ENCODE measurements at places on chromosomes 4 and X.
A peak's percentile ranks its signal among the peaks of the same experiment; 100 is the strongest.

DNA sequence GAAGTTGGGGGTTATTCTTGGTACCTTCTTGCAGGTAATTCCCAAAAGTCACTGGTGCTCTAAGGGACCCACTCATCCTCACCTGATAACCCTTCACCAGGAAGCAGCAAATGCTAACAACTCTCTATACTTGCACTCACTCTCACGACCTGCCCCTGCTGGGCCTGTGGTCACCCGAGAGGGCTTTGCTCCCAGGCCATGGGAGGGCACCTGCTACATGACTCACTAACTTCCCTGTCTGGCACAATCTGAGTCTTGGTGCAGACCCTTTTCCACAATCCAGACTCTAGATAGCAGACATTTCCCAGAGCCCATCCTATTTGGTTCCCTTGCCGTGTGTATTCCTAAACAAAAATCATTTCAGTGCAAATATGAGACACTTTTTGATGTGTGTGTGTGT is 403.8 kb upstream of the FAT1 start:
- no peak for DNase-seq

- DNase-seq = no peak
These were observed 237.4 kb downstream of the CAMK2D start for GRCh38 chr4:113524096-113524495.

GRCh38 chr4:94406668-94407437 is 44.9 kb upstream of the PDLIM5 start:
- peak; percentile 22 for DNase-seq

GRCh38 chrX:53714580-53715345 is 28.2 kb upstream of the HUWE1 start:
- DNase-seq = peak; percentile 33

- no peak for DNase-seq
These were observed 2159.7 kb downstream of the PCDH7 start for GRCh38 chr4:32879913-32880312.

DNA sequence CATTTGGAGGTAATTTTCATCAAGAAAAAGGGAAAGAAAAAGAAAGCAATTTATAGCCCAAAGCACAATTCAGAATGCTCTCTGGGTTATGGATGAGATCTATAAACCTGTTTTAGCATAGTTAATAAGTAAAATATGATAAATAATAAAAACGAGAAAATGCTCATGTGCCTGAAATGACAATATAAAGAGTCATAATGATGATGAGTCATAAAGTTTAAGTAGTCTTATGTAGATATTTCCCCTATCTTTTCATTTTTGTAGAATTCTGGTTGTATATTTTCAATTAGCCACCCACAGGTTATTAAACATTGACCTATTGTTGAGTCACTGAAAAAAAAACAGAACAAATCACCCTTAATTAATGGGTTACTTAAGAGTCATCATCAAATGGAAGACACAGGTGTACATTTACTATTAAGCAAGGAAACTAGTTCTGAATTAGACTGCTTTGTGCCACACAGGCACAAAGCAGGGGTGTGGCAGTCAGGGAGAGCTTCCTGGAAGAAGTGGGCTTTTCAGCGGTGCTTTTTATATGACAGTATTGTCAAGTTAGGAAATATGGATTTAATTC is 29.3 kb downstream of the BEND4 start:
- DNase-seq = no peak

DNA sequence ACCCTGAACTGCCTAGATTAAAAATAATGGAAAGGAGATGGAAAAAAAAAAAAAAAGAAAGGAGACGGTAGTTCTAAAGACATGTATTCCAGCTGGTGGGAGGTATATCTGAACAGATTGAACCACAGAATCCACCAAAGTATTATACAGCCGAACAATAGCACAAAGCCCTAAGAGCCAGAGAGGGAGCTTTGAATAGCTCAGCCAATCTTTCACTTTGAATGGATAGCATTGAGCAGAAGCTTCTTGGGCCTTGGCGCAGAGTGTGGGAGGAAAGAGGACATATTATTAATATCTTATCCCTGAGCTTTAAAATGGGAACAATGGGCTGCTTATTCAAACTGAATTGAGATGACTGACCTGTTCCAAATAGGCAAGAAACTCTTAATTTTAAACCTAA is 147.8 kb upstream of the PAQR3 start:
- DNase-seq = no peak

DNA sequence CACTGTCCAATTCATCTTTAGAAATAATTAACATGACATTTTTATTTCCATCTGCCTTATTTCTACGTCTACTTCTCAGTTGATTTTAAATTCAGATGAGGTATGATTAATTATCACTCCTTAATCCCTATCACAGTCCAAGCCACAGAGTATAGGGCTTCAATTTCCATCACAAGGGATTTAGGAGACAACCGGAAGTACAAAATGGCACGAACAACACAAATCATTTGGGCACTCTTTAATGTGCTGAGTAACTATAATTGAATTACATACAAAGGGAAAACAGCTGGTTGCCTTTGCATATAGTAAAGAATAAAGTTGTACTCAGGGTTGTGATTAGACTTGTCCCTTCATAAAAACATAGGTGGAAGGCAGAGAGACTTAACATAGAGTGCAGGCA is 290.4 kb upstream of the MAGEB16 start:
- no peak for DNase-seq

- no peak for DNase-seq
These were observed 169.4 kb upstream of the NAP1L5 start for GRCh38 chr4:88866862-88867550.

DNA sequence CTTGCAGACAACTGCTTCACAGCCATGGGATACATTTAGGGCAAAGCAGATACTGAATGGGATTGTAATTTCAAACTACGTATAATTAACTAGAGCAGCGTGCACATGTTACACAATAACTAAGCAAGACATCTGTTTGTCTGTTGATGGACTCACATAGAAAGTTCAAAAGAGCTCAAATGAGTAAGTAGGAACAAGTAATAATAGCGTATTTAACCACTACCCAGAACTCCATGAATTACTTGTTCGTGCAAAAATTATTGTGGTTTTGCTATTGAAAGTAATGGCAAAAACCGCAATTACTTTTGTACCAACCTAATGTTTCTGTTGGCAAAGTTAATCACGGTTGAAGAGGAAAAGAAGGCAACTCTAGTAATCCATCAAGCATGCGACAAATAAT is 825.4 kb downstream of the PCDH18 start:
- DNase-seq = no peak

DNA sequence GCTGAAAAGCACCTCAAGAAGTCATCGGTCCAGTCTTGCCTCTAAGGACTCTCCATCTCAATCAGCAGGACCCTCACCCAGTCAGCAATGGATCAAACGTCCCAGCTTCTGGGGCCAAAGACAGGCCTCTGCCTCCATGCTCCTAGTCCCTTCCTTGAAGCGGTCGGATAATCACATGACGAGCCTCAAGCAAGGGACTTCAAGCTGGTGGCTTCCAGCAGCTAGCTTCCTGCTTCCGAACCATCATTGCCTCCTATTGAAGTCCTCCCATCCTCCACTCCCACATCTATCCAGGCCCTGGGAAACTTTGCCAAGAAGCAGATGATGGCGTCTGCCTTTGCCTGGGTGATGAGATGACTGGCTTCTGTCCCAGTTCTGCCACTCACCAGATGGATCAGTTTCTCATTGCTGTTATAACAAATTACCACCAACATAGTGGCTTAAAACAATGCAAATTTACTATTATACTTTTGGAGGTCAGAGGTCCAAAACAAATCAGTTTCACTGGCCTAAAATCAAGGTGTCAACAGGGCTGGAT is 135.2 kb upstream of the MAMLD1 start:
- DNase-seq = no peak

DNA sequence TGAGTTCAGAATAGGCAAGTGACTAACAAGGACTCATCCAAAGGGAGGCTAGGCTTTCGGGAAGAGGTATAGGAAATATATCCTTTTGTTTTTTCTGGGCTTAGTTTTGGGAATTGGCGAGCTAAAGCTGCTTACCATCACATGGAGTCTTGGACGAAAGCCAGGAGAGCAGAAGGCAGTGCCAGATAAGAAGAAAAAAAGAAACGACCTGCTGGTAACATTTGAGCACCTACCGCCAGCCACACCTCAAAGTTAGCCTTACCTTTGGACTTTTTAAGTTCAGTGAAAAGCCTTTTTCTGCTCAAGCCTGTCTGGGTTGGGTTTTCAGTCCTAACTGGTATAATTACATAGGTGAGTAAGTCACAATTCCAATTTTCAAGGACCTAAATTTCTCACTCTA is 85.1 kb upstream of the LCORL start:
- DNase-seq = no peak

DNA sequence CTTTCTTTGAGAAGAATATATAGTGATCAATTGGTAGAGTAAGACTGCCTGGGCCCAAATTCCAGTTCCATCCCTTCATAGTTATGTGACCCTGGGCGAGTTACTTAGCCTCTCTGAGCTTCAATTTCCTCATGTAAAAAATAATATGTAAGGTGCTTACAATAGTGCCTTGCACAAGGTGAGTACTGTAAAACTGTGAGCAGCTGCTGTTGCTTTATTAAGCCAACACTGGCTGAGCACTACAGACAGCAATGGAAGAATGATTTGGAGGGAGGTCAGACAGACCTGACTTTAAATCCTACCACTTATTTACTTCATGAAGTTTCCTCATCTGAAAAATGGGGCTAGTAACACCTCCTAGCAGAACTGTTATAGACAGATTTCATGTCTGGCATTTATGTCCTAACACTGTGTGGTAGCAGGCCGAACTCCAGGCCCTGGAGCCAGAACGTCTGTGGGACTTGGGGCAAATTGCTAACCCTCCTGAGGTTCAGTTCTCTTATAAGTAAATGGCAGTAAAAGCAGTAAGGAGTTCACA is 53.8 kb downstream of the RNF150 start:
- no peak for DNase-seq

- no peak for DNase-seq
These were observed 81.7 kb downstream of the PCDH19 start for GRCh38 chrX:100328351-100328750.

DNA sequence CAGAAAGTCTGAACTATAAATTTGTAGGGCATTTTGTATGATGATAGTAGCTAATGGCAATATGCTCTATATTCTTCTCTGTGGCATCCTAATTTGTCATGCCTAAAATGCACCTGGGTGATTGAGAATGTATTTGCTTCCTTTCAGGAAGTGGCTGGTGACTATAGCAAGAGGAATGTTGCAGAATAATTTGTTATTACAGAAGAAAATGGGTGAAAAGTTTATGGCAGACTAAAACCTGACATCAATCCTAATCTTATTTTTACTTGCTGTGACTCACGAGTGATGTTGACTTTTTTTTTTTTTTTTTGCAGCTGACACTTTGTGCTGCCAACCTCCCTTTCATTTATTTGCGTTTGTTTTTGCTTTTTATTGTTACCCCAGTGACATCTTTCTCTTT is 141.1 kb downstream of the MSL3 start:
- no peak for DNase-seq

GRCh38 chr4:168731006-168731636 is 234.3 kb downstream of the PALLD start:
- no peak for DNase-seq

GRCh38 chrX:2700405-2701320 is 9.6 kb downstream of the CD99 start:
- no peak for DNase-seq

- DNase-seq = no peak
These were observed 141.1 kb upstream of the NDST3 start for GRCh38 chr4:117893207-117893606.

DNA sequence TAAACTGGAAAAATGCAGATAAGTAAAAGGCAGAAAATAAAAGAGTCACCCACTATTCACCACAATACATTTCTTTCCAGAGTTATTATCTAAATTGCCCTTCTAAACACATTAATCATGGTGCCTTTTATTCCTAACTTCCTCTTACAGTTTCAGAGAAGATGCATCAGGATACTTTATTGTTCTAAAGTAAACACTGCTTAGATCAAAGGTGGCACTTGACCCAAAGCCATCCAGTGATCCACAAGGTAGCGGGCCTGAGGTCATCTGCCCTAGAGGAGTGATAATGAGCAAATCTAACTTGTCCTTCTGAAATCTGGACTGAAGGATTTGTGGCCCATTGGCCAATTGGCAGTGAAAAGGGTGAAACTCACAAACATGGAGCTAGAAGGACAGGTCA is 12.0 kb upstream of the TMEM154 start:
- DNase-seq = no peak

GRCh38 chrX:130826249-130826648 is 76.8 kb downstream of the ENOX2 start:
- DNase-seq = no peak

GRCh38 chr4:26356081-26356501 is 35.3 kb downstream of the RBPJ start:
- DNase-seq = no peak

- no peak for DNase-seq
These were observed 16.9 kb downstream of the PLAC1 start for GRCh38 chrX:134641346-134641745.

DNA sequence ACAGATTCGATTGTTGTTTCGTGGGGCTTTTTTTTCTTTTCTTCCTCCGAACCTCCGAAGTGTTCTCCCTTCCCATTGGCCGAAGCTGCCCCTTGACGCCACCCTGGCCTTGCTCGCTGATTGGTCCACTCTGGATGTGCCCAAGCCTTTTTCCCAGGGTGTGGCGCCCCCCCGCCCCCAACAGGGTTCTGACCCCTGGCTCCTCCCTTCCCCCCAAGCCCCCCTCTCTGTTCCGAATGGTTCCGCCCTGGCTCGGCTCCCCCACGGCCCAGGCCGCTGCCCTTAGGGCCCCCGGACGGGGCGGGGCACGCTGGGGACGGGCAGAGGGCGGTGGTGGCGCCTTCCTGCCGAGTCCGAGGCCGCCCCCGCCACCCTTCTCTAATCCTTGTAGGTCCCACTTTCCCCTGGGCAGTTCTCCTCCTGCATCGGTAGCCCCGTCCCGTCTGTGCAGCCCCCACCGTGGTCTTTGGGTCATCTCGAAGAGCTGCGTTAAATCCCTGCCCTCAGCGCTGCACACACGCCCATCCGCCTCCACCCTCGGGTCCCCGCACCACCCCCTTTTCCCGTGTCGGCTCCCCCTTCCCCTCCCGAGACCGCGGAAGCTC is 25.5 kb downstream of the UTP14A start:
- peak; percentile 33 for DNase-seq

- no peak for DNase-seq
These were observed 10.2 kb downstream of the CRLF2 start for GRCh38 chrX:1202251-1202650.

GRCh38 chr4:3387154-3387942 is 54.4 kb upstream of the HGFAC start:
- DNase-seq = no peak

DNA sequence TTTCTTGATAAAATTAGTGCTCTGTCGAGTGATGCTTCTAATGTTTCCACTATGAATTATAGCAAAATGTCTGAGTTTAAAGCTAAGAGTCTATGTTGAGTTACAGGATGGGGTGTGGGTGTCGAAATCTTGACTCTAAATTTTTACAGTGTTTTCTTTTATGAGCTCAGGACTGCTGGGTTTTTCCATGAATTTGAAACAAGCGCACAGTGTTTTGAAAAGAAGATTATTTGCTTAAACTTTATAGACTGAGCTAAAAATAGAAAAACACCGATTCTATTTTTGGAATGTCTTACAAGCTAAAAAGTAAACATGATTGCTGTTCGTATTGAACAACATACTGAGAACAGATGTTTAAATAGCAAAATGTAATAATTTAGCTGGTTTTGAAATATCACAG is 7.5 kb downstream of the PTTG2 start:
- no peak for DNase-seq

- DNase-seq = peak; percentile 73
These were observed 5.7 kb downstream of the SH3BP2 start for GRCh38 chr4:2798399-2799223.

GRCh38 chr4:57945298-57945697 is 835.1 kb upstream of the IGFBP7 start:
- no peak for DNase-seq

GRCh38 chrX:97398030-97398551 is 514.4 kb downstream of the RPA4 start:
- DNase-seq = no peak
